ENCODE measurements at places on chromosomes 7 and 10. TPM values are rescaled to one million over a fixed set of nuclear protein-coding genes. Genes with fewer than 3 reads are reported as not detected.

DNA sequence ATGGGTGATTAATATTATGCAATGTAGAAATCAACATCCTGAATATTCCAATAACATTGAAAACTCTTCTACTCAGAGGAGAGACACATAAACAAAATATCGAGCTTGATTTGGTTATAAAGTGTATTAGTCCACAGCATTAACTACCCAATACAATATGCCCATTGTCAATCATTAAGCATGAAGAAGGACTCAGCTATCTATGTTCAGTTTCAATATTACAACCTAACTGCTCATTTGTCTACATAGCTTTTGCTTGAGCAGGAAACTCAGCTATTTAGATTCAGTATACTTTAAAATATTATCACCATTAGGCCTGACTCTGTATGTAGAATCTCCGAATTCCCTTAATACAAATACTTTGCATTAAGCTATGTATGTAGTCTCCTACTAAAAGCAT is 262.6 kb downstream of the SEMA3A start:
- no peak for DNase-seq

- no peak for DNase-seq
Measured at GRCh38 chr10:113939212-113939860, 84.9 kb downstream of the NHLRC2 start.

DNA sequence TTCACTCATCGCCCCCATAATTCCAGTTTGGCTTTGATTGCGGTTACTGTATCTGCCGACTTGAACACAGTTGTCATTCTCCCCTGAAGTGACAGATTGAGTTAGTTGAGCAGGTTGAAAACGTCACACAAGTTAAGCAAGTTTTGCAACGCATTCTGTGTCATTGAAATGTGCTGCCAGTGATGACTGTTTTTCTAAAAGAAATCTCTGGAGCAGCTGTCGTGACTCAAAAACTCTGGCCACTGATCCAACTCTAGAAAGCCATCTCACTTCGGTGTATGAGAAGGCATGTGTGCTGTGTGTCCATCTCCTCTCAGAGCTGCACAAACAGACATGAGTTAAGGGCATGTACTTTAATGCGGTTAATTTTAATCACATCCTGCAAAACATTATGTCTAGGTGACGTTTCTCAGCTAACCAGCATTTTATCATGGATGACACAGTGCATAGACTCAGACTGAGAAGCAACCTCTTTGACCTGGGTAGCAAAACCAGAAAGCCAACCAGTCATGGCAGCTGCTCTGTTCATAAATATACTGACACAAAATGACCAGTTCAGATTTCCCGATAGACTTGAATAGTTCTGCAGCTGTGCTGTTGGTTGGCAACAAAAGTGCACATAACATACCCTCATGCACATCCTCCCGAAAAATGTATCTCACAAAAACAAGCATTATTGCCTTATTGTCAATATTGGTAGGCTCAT is 69.3 kb downstream of the CSTF2T start:
- DNase-seq, result no peak

- no peak for DNase-seq
Measured at GRCh38 chr7:91668217-91668616, 212.3 kb downstream of the MTERF1 start.

- no peak for DNase-seq
Measured at GRCh38 chr7:112828696-112829095, 38.5 kb upstream of the TMEM168 start.

DNA sequence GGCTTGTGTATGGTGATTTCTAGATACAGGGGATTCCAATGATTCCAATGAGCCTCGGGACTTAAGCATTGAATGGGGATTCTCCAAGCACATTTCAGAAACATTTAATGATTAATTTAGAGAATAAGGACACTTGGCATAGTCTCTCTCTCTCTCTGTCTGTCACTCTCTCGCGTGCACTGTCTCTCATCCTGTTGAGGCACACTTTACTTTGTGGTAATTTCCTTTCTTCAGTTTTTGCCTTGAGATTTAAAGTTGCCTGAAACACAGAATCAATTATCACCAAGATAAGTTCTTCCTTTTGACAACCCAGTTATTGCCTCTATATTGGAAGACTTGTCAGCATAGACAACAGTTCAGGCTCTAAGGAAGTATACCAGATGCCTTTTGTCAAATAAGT is 131.6 kb downstream of the ARID5B start:
- no peak for DNase-seq

DNA sequence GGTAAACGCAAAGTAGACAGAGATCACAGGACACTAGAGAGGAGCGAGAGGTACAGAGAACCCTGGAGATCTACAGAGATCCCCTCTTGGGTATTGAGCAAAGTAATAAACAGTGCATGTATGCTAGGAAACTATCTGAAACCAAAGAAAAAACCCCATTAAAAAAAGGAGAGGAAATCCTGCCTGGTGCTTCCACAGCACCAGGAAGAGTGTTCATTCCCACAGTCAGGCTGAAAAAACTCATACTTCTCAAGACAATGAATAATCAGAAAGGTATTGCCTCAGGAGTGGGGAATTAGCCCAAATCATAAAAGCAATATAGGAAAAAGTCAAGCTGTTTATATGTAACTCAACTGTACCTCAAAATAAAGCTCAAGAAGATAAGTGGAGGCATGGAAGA is 59.1 kb downstream of the ANKRD26 start:
- no peak for DNase-seq

- no peak for DNase-seq
Measured at GRCh38 chr10:19772972-19773371, 43.3 kb upstream of the PLXDC2 start.

DNA sequence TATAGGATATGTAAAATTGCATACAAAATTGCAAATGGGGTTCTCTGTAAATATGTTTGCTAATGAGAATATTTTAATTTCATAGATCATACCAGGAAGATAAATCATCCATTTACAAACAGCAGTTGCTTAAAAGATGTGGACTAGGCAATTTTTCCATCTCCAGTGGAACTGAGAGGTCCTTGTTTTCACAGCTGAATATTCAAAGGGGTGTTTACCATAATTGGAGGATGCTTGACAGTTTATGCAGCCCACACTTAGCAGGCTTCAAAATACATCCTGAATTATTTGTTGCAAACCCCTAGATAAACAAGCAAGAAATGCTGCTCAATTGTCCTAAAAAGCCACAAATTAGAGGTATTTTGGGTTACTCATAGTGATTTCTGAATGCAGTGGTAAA is 69.9 kb downstream of the ADARB2 start:
- DNase-seq, result no peak

DNA sequence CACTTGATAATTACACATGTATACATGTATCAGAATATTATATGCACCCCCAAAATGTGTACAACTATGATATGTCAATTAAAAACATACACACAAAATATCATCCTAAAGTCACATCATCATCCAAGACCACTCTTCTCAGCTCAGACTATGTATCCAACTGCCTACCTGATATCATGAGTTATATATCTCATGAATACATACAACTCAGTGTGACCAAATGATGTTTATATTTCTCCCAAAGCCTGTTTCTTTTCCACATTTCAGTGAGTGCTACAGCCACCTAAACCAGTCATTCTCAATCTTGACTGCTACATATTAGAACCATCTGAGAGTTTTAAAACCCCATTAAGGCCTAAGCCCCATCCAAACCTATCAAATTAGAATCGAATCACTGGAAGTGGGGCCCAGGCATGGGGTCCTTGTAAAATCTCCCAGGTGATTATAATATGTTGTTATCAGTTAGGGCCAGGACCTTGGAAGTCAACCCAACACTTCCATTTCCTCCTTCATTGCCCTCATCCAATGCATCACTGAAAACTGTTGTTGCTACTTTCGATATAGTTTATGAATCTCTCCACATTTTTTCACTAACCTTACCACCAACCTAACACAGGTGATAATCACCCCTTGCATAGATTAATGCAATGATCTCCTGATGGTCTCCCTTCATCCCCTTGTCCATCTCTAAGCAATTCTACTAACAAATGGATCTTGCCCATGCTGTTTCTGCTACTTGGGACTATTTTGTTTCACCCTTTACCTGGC is 53.8 kb upstream of the ITGB8 start:
- DNase-seq, result no peak

DNA sequence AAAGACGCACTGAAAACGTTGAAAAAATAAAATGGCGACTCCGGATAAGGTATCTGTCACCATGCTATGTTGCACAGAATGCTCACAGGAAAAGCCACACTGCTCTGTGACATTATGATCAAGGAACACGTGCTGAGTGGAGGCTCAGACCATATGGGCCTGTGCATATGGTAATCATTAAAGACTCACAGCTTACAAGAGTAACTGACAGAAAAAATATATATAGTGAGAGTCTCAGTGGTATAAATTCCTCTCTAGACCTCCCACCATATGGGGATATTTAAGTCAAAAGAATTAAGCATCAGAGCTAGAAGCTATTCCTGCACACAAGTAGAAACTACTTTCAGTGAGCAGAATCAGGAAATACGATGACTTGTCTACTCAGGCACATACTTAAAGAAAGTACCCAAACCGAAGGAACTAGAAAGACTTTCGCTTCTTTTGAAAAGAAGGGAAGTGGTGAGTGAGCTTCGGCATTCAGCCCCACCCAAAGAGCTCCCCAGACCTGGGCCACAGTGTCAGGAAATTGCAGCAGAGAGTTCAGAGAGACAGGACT is 65.1 kb upstream of the MPP7 start:
- no peak for DNase-seq

GRCh38 chr7:69091521-69091920 is 506.8 kb upstream of the AUTS2 start:
- DNase-seq, result no peak

- no peak for DNase-seq
Measured at GRCh38 chr7:82600531-82600930, 157.0 kb upstream of the CACNA2D1 start.

DNA sequence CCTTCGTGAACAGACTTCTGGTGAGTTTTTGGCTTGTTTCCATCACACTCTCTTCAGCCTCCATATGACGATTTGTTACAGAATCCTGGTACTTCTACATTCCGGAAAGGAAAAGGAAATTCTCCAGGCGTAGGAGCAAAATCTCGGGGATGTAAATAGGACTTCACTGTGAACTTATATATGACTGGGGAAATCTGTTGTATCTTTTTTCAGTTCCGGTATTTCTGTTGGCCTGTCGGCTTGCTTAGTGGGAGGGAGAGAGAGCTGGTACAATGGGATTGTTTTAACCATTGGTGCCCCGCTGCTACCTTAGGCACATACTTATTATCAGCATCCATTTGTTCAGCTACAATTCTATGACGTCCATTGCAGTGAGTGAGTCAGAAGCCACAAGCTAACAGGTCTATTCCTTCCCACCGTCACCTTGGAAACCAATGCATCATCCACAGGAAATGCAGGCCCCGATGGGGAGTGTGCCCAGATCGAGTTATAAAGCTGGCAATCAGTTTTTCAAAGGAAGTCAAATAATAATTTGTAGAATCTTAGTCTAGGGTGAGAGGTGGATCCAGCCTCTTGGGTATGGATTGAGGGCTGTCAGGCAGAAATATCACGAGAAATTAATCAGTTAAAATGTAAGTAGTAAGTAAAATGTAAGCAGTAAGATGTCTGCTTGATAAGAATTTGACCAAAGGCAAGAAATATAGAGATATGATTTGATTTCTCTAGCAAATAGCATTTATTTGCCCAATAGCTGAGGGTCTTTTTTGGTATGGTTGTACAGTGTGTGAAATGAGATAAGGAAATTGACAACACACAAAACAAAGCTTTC is 92.0 kb upstream of the MKLN1 start:
- no peak for DNase-seq

GRCh38 chr10:125226005-125226404 is 65.6 kb upstream of the CTBP2 start:
- no peak for DNase-seq

DNA sequence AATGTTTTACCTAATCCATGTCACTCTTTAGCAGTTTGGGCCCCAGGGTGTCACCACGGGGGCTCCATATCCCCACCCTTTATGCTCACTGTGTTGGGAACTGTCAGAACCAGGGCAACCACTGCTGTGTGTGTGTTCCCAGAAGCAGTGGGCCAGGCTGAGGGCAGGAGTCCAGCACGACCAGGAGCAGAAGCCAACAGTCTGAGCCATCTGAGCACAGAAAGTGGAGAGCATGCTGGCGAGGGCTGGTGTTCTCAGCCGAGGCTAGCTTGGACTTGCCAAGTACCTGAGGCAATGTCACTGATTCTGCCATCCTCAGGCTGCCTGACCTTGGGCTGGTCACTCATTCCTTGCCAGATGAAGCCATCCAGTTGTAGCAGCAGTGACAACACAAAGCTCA is 285.0 kb downstream of the BMPER start:
- no peak for DNase-seq

GRCh38 chr7:55080000-55080623 is 61.3 kb downstream of the EGFR start:
- no peak for DNase-seq

- DNase-seq, result no peak
Measured at GRCh38 chr10:74373059-74373458, 222.0 kb downstream of the ADK start.

GRCh38 chr10:71605263-71605962 is 114.2 kb downstream of the C10orf105 start:
- DNase-seq, result no peak

GRCh38 chr7:48091506-48092433 is 2.7 kb downstream of the UPP1 start:
- peak; percentile 37 for DNase-seq

DNA sequence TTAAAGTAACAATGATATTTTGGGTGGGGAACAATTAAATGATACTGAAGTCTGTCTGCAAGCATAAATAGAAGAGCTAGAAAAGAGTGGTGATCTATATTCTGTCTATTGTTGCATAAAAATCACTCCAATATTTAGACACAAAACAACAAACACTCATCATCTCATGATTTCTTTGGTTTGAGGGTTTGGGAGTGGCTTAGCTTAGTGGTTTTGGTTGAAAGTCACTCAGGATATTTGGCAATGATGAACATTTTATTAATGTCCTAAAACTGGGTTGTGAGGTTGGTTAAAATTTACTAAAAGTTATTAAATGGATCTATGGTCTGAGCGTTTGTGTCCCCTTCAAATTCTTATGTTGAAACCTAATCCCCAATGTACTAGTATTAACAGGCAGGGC is 54.7 kb upstream of the EGFR start:
- DNase-seq, result no peak

DNA sequence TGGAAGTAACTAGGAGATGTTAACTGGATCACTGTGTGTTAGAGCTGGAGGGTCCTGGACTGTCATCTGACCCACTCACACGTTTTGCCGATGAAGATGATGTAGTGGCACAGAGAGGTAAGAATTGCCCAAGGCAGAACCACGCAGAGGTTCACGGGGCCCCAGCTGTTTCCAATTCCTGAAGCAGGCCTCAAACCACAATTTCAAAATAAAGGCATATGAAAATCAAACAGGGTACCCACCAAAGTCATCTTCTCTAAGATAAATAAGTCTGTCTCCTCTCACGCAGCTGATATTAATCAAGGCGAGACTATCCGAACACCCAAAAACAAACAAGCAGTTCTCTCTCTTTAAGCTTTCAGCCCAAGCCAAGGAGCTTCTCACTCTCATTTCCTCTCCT is 113.3 kb upstream of the JCAD start:
- no peak for DNase-seq

Gene CPXM2
- polyA plus RNA-seq, result 2.4 TPM

Gene PARD3
- 14.3 TPM for polyA plus RNA-seq

Gene FANK1
- polyA plus RNA-seq, result 0.74 TPM

Gene IFT22
- 12.5 TPM for polyA plus RNA-seq

Gene CCL24
- not detected for polyA plus RNA-seq

Gene APBB1IP
- 0.02 TPM for polyA plus RNA-seq

Gene HOXA7
- 0.03 TPM for polyA plus RNA-seq

Gene VWDE
- polyA plus RNA-seq, result 8.5 TPM

Gene ANKRD61
- polyA plus RNA-seq, result 0.23 TPM

Gene FOXI2
- 1.0 TPM for polyA plus RNA-seq
